ENCODE measurements at places on chromosomes 12 and 14.

DNA sequence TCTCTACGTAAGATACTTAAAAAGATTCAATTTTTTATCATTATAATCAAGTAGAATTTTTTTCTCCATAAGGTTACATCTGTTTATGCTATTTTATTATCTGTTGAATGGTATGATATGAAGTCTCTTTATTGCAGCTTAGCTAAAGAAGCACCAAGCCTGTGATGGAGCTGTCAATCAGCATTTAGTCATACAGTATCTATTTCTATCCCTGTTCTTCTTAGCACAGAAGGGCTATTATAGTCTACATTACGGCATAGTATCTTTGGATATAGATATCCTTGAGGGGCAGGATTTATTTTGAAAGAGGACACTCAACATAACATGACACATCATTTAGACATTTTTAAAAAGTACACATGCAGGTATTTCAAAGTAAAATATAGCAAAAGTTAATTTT, 277.1 kb downstream of the FOXG1 start:
- no peak for DNase-seq

GRCh38 chr14:65222440-65222858, 120.1 kb upstream of the MAX start:
- peak; percentile 78 for DNase-seq

DNA sequence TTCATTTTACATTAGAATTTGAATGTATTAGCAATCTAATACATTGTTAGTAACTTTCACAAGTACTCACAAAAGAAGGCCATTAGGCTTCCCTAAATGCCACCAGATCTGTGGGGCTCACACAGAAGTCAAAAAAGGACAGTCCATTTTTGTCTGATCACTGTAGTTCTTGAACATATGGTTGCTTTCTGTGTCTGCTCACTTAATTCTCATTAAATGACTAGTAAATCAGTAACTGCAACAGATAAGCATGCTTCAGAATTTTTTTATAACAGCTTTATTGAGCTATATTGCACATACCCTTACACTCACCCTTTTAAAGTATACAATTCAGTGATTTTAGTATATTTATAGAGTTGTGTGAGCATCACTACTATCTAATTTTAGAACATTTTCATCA, 71.4 kb downstream of the DENND5B start:
- DNase-seq = no peak

GRCh38 chr12:126950266-126950665, 1316.7 kb upstream of the TMEM132C start:
- no peak for DNase-seq

DNA sequence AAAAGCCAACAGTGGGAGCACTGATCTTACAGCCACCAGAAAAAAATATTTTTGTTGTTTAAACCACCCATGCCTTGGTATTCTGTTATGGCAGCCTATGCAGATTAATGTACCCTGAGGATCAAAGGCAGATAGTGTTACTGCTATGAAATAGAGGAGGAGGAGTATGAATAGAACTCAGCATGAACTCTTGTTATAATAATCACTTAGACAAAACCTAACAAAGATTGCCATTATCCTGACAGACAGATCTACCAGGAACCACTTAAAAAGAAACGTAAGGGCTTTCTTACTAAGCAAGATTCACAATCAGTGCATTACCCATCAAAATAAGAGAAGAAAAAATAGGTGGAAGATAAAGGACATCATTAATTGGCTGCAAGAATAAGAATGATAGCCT, 558.3 kb downstream of the GALC start:
- DNase-seq = no peak

- DNase-seq = no peak
Measured at GRCh38 chr12:119157528-119157927, 21.2 kb upstream of the HSPB8 start.

GRCh38 chr14:46840944-46841720, 189.6 kb upstream of the RPL10L start:
- DNase-seq = no peak

GRCh38 chr12:70459786-70460185, 93.7 kb downstream of the KCNMB4 start:
- DNase-seq = no peak

DNA sequence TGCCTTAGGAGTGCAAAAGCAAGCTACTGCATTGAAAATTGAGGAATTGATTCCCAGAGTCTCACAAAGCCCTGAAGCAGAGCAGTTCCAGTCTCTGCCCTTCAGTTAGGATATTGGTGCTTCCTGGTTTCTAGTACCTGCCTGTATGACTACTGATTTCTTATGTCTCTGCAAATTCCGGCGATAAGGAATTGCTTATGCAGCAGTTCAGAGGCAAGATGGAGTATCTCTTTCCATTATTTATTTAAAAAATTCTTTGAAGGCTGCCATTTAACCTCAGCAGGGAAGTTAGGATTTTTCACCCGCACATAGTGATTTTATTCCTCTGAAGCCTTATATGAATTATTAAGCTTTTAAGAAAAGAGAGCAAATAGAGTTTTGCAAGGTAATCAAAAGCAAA, 184.9 kb upstream of the SSTR1 start:
- DNase-seq = no peak

- DNase-seq = no peak
Measured at GRCh38 chr12:4796694-4797482, 76.7 kb downstream of the GALNT8 start.

GRCh38 chr12:27554421-27555186, 30.6 kb downstream of the PPFIBP1 start:
- no peak for DNase-seq

Measured in activated CD4-positive, alpha-beta memory T cell treated with anti-CD3 and anti-CD28 coated beads for 36 hours (primary cell).